ENCODE measurements at places on chromosomes 11 and 22.

GRCh38 chr11:12467610-12468009 lies 90.2 kb downstream of the PARVA start:
- no peak for DNase-seq

DNA sequence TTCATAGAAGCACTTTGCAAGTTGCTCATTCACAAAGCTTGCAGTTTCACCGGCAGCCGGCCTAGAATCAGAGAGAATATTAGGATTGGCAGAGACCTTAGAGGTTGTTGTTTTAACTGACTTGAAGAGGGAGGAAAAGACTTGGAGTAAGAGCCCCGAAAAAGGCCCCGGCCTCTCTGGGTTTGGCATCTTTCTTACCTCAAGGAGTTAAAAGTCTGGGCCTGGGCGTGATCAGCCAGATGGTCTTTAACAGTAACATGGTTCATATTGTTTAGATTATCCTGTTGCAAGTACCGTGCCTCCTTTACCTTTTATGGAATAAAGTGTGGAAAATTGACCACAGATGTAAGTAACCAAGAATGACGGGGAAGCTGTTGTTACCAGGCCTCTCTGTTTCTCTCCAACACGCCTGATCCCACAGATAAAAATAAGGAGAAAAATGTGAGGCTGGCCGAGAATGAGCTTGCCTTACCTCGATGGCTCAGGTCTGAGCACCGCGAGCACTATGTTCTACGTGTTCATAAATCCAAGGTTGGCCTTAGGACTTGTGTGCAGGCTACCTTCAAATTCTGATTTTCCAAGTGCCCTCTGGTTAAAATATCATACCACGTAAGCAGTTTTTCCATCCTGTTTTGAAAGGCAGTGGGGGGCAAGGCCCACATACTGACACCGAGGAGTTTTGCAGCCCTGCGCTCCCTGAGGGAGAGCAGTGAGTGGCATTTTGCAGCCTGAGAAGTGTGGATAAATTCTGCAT lies 56.4 kb downstream of the PARVA start:
- DNase-seq: no peak

DNA sequence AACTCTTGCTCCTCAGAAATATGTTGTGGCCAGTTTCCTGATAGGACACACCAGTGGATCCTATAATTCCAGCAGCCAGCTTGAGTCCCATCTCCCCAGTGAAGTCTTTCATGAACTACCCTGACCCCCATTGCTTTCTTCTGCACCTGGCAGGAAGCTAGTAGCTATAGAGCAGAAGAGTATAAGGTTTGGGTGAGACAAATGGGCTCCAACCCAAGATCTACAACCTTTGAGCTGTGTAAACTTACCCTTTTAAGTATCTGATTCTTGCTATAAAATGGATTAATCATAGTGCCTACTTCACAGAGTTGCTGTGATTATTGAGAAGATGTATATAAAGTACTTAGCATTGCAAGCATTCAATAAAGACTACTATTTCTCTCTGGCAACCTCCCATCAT lies 396.9 kb upstream of the CADM1 start:
- no peak for DNase-seq

DNA sequence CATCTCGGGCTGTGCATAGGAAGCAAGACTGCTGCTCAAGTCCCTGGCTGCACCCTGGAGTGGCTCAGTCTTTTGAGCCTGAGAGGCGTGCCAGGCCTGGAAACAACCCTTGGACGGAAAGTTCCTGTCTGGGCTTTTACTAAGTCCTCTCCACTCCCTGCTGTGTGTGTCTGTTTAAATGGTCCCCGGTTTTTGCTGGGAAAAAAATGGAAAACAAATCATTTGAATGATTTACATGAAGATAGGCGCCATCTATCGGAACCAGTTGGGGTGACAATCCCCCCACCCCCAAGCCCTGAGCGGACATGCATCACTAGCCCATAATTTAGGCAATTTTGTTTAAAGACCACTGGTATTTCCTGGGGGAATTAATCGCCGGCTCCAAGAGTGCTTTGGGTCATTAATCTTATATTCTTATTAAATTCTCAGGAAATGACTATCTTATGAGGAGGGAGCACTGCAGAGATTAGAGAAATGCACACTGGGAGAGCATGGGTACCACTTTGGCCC lies 2.7 kb upstream of the GAB2 start:
- DNase-seq: peak; percentile 54

GRCh38 chr11:7520981-7521487 lies 7.2 kb downstream of the PPFIBP2 start:
- DNase-seq: no peak

DNA sequence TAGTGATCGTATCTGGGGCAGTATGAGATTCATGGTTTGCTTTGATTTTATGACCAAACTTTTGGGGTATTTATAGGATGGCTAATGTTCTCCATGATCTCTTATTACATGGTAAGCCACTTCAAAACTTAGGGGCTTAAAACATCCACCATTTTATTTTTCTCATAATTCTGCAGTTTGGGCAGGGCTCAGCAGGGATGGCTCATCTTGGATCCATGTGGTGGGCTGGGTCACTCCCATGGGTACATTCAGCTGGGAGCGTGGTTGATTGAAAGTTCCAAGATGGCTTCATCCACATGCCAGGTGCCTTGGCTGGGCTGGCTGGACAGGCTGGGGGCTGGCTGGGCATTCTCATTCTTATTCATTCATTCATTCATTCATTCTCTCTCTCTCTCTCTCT lies 30.5 kb upstream of the FGF19 start:
- no peak for DNase-seq

DNA sequence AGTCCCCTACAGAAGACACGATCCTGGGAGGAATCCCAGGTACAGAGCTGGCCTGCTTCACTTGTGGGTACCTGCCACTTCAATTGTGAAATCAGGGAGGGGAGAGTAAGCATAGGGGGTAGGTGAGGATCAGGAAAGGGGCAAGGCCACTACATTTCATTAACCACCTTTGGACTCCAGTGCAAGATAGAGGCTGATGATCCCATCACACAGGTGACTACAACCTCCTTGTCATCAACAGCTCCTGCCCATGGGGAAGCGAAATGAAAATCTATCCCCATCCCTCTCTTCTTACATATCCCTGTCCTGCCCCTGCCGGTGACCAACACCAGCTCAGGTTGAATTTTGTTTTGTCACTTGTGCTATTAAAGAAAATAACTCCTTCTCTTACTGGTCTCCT lies 64.7 kb upstream of the VPREB1 start:
- DNase-seq: no peak

GRCh38 chr22:44131412-44131811 lies 49.3 kb upstream of the PARVG start:
- DNase-seq: no peak

GRCh38 chr11:79119491-79120284 lies 321.1 kb downstream of the TENM4 start:
- DNase-seq: no peak

- no peak for DNase-seq
Measured at GRCh38 chr11:119368121-119369034, 13.1 kb downstream of the USP2 start.

GRCh38 chr11:32172041-32172847 lies 81.4 kb downstream of the RCN1 start:
- DNase-seq: no peak

DNA sequence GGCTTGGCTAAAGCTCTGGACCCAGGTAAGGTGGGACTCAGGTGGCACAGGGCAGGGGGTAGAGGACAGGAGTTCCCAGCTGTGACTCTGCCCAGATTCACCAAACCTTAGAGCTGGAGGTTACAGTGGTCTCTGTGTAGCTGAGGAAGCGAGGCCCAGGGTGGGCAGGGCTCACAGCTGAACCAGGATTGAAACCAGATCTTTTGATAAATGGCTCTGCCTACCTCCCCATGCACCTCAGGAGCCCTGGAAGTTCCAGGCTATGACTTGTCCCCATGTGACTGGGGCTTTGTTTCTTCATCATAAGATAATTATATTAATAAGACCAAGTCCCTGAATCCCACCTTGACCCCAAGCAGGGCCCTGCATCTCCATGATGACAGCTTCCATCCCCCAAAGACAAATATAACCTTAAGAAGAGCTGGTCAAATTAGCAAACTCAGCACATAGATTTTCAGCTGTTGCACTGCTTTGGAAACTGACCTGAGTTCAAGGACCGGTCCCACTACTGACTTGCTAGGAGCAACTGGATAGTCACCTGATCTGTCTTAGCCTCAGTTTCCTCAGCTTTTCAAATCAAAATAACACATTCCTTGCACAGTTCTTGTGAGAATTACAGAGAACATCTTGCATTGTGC lies 21.3 kb upstream of the TSKU start:
- DNase-seq: no peak

- DNase-seq: no peak
Measured at GRCh38 chr11:78281511-78281910, 92.8 kb downstream of the USP35 start.

DNA sequence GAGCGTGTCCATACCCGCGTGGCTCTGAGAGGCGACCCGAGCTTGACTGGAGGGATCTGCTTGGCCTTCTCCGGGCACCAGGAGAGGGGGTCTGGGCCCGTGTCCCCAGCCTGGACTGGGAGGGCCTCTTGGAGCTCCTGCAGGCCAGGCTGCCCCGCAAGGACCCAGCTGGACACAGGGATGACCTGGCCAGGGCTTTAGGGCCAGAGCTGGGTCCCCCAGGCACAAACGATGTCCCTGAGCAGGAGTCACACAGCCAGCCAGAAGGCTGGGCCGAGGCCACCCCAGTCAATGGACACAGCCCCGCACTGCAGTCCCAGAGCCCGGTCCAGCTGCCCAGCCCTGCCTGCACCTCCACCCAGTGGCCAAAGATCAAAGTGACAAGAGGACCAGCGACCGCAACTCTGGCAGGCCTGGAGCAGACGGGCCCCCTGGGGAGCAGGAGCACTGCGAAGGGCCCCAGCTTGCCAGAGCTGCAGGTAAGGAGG lies 38.2 kb downstream of the TRIOBP start:
- DNase-seq: no peak

DNA sequence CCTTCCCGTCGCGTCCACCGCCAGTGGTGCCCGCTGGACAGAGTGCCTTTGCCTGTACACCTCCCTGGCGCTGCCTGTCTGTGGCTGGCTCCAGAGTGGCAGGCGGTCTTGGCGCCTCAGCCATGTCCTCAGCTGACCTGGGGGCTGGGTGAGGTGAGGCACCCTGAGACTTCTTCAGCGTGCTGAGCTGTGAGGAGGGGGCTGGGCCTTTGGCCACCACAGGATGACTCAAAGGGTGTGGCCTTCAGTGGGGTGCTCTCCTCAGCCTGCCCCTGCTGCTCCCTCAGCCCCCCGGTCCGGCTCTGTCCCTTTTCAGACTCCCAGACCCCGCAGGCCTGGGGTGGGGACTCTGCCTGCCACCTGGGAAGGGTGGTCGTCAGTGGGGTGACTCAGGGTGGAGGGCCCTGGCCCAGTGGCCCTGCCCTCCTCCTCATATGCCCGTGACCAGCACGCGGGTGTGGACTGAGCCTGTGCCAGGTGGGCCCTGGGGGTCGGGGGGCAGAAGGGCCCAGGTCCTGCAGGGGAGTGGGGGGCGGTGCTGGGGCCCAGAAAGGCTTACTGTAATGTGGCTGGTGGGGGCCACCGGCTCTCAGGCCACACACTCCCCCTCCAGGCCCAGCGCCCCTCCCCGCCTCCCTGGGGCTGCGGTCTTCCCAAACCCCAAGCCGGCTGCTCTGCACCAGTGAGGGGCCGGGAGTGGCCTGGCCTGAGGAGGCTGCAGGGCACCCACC lies 15.9 kb downstream of the CRELD2 start:
- peak; percentile 34 for DNase-seq

- DNase-seq: no peak
Measured at GRCh38 chr11:98740321-98740720, 280.4 kb upstream of the CNTN5 start.

DNA sequence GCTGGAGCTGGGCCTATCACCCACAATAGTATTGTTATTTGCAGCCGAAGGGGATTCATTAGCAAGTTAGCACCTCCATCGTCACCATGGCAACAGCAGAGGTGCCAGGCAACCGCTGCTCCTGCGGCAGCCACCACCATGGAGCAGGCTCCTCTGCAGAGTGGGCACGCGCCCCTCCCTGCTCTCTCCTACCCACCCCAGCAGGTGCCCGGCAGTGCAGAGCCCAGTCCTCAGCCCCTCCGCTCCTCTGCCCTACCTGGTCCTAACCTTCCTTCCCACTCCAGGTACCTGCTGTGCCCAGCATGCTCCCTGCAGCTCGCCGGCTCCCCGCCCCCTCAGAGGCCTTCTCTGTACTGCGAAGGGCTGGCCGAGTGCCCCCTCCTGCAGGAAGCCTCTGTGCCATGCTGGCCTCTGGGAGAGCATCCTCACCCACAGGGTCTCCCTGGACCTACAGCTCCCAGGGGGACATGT lies 3.6 kb downstream of the DUSP8 start:
- peak; percentile 74 for DNase-seq
